ENCODE measurements at places on chromosomes 6 and 20.
A peak's percentile ranks its signal among the peaks of the same experiment; 100 is the strongest.

DNA sequence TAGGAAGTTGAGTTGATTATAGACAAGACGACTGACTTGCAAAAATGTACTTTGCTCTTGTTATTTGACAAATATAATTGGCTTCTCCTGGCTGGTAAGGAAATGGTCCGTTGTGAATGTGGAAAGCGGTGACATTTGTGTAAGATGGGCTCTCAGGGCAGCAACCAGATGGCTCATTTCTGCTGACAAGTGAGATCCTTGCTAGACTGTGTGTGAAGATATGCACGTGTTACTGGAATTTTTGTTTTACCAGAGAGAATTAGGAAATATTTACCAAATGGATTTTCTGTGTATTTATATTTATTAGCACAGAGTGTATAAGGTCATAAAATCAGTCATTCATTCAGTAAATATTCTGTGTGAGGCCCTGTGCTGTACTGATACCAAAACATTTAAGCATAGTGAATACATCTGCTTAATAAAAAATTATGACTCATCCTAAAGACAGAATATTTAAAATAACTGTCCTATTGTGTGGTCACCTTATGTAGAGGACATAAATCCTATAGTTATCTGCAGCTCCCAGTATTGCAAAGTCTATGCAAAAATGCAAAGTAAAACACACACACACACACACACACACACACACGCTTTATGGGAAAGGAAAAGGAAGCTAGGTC, 109.9 kb upstream of the ASF1A start:
- ATAC-seq = no peak

DNA sequence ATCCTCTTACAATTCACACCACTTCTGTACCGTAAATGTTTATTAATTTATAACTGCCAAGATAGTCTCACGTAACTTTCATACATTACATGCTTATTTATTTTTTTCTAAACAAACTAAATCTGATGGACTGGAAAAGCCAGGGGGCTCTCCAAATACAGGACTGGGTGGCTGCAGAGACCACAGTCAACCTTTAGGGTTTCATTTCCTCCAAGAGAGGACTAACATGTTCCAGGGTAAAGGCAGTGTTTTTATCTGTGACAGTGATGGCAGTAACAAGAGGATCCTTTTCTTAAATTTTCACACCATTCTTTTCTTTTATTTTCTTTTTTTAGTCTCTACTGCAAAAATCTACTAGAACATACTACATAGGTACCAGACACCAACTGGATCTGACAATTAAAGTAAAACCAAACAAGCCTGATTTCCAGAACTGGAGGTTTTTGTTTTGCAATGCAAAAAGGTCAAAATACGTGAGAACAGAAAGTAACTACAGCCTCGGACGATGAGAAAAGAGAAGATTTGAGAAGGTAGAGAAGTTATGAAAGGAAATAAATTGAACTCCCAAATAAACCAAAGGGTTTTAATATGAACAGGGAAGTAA, 1.2 kb downstream of the LMBRD1 start:
- ATAC-seq = no peak

GRCh38 chr20:46330072-46330763, 21.9 kb upstream of the CDH22 start:
- ATAC-seq = no peak

GRCh38 chr20:59033093-59033492, 958 bp upstream of the ATP5F1E start:
- no peak for ATAC-seq

DNA sequence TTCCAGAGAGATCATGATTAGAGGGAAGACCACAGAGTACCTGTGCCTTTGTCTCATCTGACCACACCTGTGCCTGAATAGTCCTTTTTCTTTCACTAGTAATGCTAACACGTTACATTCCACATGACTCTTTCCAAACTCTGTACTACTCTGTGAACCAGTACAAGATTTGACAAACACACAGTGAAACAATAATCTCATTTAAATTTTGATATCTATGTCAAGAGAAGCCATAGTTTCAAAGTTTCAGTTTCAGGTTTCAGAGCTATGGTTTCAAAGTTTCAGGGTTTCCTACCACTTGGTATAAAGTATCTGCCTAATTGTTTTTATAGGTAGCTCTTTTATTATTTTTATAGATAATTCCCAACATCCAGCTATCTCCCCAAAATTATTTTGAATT, 62.0 kb upstream of the PHACTR2 start:
- peak; percentile 76 for ATAC-seq

All from activated CD4-positive, CD25-positive, alpha-beta regulatory T cell treated with anti-CD3 and anti-CD28 coated beads, Interleukin-2, amount 50 U/mL, for 24 hours (primary cell).